ENCODE measurements at places on chromosomes 11 and 22. TPM values are rescaled to one million over a fixed set of nuclear protein-coding genes. Genes with fewer than 3 reads are reported as not detected.

GRCh38 chr22:17266251-17266971 is 47.2 kb upstream of the ADA2 start:
- DNase-seq: no peak

The CD3D gene
- total RNA-seq: not detected

DNA sequence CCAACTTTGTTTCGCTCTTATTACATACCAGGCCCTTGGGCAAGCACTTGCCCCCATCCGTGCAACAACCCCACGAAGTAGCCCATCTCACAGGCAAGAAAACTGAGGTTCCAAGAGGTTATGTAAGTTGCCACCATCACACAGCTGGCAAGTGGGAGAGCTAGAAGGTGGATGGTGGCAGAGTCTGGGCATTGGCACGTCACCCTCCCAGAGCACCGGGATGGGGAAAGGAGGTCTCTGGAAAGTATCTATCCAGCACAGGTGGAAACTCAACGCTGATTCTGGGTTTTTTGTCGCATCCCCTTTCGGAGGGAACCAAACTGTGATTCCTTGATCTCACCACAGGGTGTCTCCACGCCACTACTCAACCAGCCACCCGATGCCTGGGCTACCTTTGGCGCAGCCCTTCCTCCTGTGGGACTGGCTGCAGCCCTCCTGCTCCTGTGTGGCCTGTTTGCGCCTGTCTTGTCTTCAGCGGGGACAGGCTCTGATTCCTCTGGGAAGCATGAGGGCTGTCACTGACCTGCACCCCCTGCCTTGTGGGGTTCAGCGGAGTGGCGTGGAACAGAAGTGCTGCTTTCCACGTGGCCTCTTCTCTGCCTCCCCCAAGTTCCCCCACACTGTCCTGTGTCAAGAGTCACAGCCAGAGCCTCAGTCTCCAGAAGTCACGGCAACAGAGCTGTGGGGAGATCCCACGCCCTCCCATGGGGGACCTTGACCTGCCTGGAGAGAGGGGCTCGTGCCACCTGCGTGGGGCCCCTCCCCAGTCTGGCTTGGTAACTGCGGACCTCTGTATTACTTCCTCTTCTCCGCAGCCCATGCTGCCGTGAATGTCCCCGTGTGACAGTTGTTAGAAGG is 34.4 kb upstream of the TRIM29 start:
- DNase-seq: peak; percentile 54

- DNase-seq: no peak
Measured at GRCh38 chr11:36395978-36396736, 100.1 kb downstream of the PRR5L start.
